ENCODE measurements at places on chromosomes 6 and 20.

GRCh38 chr20:38059832-38060231 lies 26.3 kb downstream of the RPRD1B start:
- no peak for DNase-seq

- no peak for DNase-seq
These were observed 185.1 kb upstream of the SULF2 start for GRCh38 chr20:47970282-47970903.

GRCh38 chr6:7537565-7538174 lies 3.8 kb upstream of the DSP start:
- DNase-seq = no peak

- DNase-seq = peak; percentile 31
These were observed 189.1 kb upstream of the TCF21 start for GRCh38 chr6:133699741-133700385.

DNA sequence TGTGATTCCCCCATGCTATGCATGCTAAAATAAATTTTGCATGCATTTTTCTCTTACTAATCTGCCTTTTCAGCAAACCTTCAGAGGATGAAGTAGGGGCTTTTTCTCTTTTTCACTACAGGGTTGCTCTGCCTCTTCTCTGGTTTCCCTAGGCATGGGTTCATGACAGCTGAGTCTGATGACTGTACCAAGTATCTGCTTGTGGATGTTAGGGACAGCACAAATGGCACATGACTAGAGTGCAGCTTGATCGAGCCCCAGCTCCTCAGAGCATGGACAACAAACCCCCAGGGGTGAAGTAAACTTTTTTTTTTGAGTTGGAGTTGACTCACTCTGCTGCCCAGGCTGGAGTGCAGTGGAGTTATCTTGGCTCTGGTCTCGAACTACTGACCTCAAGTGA lies 57.1 kb upstream of the GCM1 start:
- DNase-seq = no peak
